ENCODE measurements at places on chromosomes 7 and 10.
A peak's percentile ranks its signal among the peaks of the same experiment; 100 is the strongest.

GRCh38 chr10:21263263-21263803, 262.1 kb downstream of the SKIDA1 start:
- ATAC-seq, result no peak

GRCh38 chr10:44572146-44572545, 187.2 kb upstream of the CXCL12 start:
- ATAC-seq, result no peak

- no peak for ATAC-seq
Measured at GRCh38 chr7:98913612-98914011, 35.3 kb downstream of the TRRAP start.

DNA sequence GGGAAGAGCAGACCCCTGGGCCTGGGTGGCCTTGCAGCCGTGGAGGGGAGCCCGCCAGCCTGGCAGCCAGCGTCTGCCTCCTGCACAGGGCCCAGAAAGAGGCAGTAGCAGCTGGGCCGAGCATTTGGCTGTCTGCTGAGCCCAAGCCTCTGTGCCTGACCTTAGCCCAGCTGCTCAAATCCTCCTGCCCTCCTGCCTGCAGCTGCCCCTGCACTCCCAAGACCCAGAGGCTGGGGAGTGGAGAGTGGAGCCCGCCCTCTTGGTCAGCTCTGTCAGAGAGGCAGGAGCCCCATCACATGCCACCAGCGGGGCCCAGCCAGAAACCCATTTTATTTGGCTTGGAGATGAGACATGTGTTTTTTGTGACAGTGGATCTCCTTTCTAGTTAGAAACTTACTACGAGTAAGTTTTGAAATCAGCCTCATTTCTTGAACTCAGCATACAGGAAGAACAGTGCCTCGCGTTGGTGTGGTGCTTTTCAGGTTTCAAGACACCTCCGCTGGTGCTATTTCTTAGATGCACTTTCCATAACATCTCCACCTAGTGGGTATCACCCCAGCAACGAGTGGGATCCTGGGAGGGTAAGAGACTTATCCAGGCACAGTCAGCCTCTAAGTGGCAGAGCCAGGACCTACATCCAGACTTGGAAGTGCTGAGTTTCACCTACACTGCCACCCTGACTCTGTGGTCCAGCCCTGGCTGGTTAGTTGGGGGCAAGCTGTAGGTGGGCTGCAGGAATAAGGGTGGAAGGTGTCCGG, 477.1 kb downstream of the RPS24 start:
- ATAC-seq, result peak; percentile 46

- ATAC-seq, result peak; percentile 86
Measured at GRCh38 chr10:71998840-71999194, 34.6 kb downstream of the CHST3 start.

DNA sequence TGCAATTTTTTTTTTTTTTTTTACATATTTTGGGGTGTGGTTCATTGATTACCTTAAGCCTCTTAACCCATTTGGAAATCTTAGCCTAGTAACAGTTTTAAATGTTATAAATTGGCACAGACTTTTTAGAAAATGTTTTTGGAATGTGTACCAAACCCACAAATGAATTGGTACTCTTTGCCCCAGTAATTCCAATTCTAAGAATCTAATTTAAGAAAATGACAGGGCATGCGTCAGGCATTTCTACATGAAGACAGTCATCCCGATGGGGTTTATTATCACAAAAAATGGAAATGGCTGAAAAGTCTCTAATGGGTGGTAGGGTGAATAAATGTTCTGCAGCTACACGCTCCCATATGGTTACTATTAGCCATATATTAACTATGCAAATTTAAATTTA, 54.9 kb downstream of the ITIH5 start:
- no peak for ATAC-seq
